ENCODE measurements at places on chromosomes 2 and 18. TPM values are rescaled to one million over a fixed set of nuclear protein-coding genes. Genes with fewer than 3 reads are reported as not detected.

DNA sequence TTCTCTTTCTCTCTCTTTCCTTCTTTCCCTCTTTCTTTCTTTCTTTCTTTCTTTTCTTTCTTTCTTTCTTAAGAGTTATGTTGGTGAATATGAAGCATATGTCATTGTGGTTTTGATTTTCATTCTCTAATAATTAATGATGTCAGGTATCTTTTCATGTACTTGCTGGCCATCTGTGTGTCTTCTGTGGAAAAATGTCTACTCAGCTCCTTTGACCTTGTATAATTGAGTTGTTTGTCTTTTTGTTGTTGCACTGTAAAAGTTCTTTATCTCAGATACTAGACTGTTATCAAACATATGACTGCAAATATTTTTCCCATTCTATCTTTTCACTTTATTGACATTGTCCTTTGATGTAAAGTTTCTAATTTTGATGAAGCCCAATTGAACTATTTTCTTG lies 645.1 kb downstream of the CNTNAP5 start:
- ATAC-seq: no peak

Gene ATG9A
- 46.6 TPM for total RNA-seq

Gene SNRNP200
- 198 TPM for total RNA-seq

Gene PAIP2B
- total RNA-seq: 1.3 TPM

DNA sequence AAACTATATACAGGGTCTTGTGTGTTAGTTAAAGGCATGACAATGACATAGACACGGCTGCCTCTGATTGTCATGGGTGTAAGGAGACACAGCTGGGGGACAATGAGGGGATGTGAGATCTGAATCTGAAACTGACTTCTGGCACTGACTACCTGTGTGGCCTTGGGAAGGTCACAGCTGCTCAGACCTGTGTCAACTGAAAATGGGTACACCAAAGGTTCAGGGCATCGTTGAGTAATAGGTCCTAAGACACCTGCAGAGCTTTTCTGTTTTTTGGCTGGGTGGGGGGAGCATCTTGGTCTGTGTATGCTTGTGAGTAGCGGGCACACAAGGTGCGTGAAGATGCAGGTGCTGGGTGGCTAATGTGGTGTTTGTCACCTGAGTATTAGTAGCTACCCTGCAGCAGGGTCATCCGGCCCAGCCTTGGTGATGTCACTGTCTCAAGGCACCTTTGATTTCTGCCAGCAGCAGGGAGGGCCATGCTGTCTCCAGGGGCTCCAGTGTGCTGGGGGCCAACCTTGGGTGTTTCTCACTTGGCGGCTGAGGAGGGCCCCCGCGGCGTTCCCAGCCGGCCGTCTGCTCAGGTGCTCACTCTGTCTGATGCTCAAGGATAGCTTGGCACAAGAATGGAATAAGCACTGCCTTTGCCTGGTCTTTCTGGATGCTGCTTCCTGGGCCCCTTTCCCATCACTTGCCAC lies 53.1 kb upstream of the HS6ST1 start:
- no peak for ATAC-seq
